ENCODE measurements at places on chromosomes 16 and 17.

DNA sequence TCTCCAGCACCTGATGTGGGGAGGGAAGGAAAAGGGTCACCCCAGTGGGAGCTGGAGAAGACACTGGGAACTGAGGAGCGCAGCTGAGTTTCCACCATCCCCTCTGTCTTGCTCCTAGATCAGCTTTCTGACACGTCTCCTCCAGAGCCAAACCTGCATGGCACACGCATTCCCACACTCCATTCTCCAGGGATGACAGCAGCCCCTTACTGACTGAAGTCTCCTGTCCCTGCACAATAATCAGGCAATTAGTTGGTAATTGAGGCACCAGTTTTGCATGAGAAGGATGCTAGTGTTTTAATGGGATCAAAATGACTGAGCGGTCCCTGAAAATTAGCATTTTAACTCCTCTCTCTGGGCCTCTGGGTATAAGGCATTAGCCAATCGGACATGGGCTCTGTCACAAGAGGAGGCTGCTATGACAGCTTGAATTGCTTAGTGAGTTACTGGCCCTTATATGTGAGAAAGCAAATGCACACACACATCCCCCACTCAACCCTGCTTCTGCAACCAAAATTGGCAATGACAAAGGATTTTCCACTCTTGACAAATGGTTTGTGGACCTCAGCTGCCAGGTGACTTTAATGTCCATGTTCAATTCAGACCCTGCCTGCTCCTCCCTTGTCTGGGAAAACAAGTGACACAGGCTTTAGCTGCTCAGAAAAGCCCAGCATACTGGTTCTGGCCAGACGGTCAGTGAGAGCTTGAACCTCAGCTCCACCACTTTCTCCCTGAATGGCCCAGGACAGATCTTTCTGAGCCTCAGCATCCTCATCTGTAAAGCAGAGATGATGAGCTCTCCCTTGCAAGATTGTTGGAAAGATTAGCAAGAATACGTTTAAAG, 57.2 kb upstream of the SREBF1 start:
- DNase-seq = no peak

- DNase-seq = no peak
Observed at GRCh38 chr17:13114601-13115031, 96.8 kb upstream of the ELAC2 start.

DNA sequence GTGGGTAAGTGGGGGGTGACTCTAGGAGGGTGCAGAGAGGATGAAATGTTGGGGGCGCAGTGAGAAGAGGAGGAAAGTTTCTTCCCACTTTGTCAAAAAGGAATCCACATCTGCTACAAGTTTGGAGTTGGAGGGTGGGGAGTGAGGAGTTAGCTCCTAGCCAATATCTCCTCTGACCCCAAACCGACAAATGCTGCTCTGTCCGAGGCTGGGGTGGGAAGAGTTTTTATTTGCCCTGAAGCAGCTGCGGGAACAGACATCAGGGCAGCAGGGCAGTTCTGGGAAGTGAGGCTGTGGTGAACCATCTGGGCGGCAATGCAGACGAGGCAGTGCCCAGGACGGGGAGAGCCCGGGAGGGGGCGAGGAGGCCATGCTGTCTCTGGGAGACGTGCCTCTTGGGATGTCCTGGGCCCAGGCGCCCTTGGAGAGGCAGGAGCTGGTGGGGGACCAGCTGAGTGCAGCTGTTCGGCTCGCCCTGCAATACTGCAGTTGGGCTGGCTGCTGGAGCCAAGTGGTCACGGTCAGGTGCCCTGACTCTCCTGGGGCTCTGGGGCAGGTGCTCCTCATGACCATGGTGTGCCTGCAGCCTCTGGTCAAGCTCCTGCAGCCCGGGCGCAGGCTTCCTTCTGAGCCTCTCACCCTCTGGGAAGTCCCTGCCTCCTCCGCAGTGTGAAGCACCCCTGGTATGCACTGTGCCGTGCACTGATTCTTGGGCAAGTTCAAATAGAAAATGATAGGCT, 6.4 kb upstream of the SOCS3 start:
- DNase-seq = no peak

DNA sequence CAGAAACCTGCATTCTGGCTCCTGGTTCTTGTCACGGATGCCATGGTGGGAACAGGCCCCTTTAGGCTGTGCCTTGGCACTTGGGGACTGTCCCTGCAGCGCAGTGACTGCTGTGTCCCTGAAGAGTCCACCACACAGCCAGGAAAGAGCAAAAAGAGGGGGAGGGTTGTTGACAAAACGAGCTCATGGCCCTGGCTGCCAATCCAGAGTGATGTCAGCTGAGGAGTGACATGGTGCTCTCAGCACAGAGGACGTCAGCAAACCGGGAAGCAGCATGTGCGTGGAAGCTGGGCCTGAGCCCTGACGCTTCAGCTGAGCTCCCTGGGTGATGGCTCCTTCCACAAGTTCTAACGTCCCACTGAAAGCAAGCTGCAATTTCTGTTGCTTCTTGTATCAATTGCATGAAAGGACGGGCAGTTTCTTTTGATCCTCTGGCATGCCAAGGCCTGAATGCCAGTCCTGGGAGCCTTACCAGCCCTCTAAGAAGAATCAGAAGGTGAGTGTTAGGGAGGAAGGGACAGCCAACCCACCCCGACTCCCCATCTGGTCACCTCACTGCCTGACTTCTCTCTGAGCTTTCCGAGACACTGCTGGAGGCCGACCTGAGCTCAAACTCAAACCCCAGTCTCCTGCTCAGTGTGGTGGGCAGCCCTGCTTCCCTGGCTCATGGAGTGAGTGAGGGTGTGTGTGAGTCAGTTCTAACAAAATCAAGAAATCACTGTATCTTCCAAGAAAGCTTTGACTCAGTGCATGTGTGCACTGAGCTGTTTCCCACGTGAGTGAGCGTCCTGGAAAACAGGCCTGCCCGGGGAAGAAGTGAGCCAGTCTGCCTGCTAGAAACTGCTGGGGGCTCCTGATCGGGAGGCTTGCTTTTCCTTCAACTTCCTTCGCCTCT, 14.7 kb upstream of the WNT3 start:
- no peak for DNase-seq

GRCh38 chr17:63919311-63919723, 678 bp upstream of the GH1 start:
- DNase-seq = peak; percentile 47

GRCh38 chr16:6035161-6035560, 937.6 kb upstream of the EEF2KMT start:
- no peak for DNase-seq

- DNase-seq = no peak
Observed at GRCh38 chr16:35687071-35687470, 2227.7 kb downstream of the TP53TG3F start.

DNA sequence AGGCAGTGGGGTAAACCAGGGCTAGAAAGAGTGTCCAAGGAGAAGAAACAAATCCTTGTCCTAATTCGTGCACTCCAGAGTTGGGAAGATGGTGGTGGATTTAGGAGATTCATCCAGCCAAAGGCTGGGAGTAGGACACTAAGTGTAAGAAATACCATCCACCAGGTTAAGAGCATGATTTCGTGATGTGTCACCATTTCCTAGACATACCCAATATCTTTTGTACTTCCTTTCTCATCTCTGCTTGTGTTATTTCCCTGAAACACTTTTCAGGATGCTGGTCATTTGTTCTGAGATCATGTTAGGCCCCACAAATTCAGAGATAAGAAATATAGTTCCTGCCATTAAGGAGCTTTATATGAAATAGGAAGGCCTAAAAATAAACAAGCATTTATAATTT, 106.3 kb upstream of the HLF start:
- no peak for DNase-seq

DNA sequence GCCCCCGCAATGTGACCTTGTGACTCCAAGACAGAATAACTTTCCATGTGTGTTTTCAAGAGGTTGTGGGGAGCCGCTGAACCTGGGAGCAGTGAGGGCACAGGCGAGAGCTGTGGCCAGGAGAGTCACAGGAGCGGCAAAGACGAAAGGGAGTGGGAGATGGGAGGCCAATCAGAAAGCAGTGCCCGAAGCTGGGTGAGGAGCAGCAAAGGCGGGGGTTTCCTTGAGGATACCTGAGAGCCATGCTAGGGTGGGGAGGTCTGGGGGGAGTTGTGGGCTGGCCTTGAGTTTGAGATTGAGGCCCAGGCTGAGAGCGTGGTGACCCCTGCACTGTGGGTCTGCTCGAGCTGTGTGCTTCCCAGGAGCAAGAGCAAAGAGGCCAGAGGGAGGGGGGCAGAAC, 23.2 kb upstream of the NPTX1 start:
- DNase-seq = no peak

- no peak for DNase-seq
Observed at GRCh38 chr17:80720610-80721577, 176.3 kb downstream of the RPTOR start.

DNA sequence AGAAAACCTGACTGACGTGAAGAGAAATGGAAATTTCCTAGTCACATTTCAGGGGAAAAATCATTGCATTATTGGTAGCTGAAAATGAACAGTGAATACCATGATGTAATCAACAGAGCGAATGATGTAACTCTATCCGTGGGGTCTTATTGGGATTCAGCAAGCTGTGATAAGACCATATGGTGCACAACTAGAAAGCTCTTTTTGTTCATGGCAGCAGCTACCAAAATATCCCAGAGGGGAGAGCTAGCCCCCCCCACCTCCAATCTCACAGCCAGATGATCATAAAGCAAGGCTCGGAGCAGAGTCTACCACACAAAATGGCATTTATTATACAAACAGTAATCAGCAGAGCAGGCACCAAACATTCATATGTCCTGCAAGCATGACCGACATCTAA, 22.2 kb upstream of the DNAH17 start:
- no peak for DNase-seq

DNA sequence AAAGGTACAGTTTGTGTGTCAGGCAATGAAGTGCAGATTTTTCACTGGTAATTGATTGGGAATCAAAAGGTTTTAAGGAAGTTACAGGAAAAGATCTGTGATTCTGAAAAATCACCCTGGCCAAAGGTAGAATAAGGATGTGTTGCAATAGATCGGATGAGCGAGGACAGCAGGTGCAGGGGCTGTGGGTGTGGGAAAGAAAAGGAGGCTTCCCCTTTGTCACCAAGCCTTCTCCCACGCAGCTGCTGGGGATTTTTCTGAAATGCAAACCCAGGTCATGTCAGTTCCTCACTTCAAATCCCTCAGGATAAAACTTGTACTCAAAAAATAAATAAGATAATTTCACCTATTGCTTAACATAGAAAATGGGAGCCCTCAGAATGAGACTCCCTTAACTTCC, 47.9 kb upstream of the ARHGAP17 start:
- no peak for DNase-seq

- DNase-seq = no peak
Observed at GRCh38 chr17:75205793-75206163, 299 bp downstream of the NUP85 start.

GRCh38 chr16:67449336-67449735, 18.4 kb downstream of the HSD11B2 start:
- no peak for DNase-seq

DNA sequence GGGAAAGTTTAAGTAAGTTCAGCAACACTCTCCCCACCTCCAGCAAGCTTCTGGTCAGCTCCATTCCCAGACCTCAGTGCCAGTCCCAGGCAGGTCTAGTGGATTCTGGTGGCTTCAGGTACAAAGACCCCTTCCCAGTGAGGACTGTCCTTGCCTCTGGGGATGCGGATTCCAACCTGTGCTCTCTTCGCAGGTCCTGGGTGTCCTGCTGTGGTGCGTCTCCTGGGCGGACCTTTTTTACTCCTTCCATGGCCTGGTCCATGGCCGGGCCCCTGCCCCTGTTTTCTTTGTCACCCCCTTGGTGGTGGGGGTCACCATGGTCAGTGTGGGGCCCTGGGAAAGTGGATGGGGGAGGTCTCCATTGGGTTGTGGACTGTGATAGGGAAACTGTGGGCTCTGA, 21.8 kb downstream of the ABCC3 start:
- no peak for DNase-seq

- no peak for DNase-seq
Observed at GRCh38 chr17:80613732-80614071, 69.1 kb downstream of the RPTOR start.

DNA sequence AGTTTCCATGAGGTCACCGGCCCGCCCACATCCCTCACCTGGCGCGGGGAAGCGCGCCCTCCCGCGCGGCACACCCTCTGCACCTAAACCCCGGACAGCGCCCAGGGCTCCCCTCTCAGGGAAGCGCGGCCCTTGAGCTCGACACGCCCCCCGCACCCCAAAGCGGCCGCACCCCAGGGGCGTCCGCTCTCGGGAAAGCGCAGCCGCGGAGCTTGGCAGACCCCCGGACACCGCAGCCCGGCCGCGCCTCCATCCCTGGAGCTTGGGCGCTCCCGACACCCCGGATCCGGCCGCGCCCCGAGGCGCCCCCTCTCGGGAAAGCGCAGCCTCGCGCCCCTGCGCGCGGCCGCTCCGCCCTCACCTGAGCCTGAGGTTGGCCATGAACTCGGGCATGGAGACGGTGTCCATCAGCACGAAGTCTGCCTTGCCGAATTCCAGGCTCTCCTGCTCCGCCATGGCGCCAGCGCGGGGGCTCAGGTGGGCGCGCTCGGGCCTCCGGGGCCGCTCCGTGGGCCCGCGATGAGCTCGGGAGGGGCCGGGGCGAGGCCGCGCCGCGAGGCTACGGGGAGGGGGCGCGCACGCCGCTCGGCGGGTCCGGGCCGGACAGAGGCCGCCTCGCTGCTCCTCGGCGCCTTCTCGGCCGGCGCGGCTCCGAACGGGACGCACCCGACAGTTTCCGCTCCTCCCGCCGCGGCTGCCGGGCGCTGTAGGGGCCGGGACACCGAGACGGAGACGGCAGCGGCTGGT, at the start of gene MYO1D:
MYO1D (minus strand) TSS at position 708 of the 747 bp plus-strand sequence; CDS start at position 456, 252 bp downstream.
- no peak for DNase-seq

- no peak for DNase-seq
Observed at GRCh38 chr16:75203667-75204409, 3.1 kb downstream of the CTRB2 start.

- no peak for DNase-seq
Observed at GRCh38 chr17:8408371-8408770, 10.7 kb upstream of the RNF222 start.

GRCh38 chr17:48491527-48492273, 39.1 kb downstream of the HOXB1 start:
- no peak for DNase-seq

DNA sequence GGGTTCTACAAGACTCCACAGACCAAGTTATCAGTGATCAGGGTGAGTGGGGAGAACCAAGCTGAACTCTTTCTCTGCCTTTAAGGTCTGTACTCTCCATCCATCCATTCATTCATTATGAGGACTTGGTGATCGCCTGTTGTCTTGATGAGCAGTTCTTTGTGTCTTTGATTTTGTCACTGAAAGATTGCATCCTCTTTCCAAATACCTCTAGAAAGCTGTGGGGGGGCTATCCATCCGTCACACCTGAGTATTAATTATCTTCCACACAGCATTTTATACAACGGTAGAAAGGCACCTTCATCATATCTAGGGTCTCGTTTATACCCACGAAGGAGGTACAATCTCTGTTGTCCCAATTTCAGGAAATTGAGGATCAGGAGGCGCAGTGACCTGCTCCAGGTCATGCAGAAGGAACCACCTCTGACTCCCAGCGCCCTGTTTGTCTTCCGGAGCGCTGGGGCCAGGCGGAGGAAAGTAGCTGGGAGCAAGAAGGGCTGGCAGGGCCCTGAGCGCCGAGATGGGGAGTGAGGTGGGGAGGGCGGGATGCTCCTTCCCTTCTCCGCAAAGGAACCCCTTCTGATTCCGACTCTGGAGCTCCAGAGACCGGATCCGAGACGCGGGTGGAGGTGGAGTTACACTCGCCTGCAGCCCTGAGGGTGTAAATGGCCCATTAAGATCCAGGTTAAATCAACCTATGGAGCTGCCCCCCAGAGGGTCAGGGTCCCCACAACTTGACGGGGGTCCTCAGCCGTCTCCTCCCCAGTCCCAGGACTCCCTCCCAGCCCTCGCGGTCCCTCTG, 605 bp upstream of the ABAT start:
- no peak for DNase-seq
